Skin of body (tissue), 3 donors: ENCODE measurements at places on chromosomes 11 and 22. TPM values are rescaled to one million over a fixed set of nuclear protein-coding genes. Genes with fewer than 3 reads are reported as not detected.

Gene CSF2RB
- total RNA-seq: 5.3 TPM

GRCh38 chr11:28704801-28705200 lies 596.6 kb downstream of the METTL15 start:
- no peak for DNase-seq

DNA sequence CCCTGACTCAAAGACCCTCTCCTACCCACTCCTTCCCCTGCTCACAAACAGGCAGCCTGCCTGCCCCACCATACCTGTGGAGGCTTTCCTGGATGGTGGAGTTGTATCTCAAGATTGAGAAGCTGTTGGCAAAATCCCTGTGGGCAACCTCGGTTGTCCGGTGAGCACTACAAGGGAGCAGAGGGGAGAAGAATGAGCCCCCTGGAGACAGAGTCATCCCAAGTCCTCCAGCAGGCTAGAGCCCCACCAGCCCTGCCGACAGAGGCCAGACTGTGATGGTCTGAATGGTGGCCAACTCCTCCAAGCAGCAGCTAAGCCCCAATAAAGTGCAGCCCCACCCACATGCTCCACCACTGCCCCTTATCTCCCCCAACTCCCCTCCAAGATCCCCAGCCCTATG lies 17.5 kb downstream of the TMPRSS13 start:
- DNase-seq: no peak

DNA sequence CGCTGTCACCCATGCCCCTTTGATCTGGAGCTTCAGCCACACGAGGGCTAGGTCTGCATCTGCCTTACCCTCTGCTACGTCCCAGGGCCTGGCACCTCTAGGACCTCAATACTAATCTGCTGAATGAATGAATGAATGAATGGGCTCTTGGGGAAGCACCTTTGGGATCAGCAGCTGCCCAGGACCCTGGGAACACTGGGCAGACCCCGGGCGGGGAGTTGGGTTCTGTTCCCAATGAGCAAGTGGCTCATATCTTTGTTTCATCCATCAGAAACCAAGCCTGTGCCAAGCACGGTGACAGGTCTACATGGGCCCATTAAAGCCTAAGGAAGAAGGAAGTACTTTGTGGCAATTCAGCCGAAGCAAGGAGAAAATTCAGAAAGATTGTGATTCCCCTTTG lies 41.5 kb upstream of the SHISAL1 start:
- no peak for DNase-seq

DNA sequence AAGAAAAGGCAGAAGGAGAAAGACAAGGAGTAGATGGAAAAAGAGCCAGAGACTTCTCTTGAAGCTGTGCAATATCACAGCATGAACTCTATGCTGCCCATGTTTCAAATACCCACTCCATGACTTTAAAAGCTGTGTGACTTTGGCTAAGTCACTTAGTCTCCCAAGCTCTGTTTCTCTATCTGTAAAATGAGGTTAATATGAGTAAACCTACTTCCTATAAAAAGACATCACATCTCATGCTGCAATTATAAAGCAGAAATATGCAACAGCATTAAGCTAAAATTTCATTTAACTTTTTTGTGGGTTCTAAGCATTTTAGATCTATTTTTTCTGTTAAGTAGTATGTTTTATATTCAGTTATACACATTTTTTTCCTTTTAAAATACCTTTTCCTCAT lies 11.6 kb downstream of the DGCR2 start:
- no peak for DNase-seq

- no peak for DNase-seq
These were observed 166.2 kb upstream of the GRIA4 start for GRCh38 chr11:105443623-105444022.

GRCh38 chr11:83835423-83835822 lies 549.3 kb upstream of the CCDC90B start:
- no peak for DNase-seq
